Brain (organoid and tissue), 16 donors: ENCODE measurements at places on chromosomes 1 and 21. TPM values are rescaled to one million over a fixed set of nuclear protein-coding genes. Genes with fewer than 3 reads are reported as not detected.

The ATXN7L2 gene
- polyA plus RNA-seq, result 9.2 TPM

- no peak for DNase-seq
These were observed 42.8 kb upstream of the PPP2R5A start for GRCh38 chr1:212242288-212242984.

The OLFM3 gene
- 1.2 TPM for polyA plus RNA-seq

The FGR gene
- 2.7 TPM for polyA plus RNA-seq

The BMP8B gene
- polyA plus RNA-seq, result 10.3 TPM
